Epithelial cell of proximal tubule (primary cell): ENCODE measurements at places on chromosomes 5 and 9.

DNA sequence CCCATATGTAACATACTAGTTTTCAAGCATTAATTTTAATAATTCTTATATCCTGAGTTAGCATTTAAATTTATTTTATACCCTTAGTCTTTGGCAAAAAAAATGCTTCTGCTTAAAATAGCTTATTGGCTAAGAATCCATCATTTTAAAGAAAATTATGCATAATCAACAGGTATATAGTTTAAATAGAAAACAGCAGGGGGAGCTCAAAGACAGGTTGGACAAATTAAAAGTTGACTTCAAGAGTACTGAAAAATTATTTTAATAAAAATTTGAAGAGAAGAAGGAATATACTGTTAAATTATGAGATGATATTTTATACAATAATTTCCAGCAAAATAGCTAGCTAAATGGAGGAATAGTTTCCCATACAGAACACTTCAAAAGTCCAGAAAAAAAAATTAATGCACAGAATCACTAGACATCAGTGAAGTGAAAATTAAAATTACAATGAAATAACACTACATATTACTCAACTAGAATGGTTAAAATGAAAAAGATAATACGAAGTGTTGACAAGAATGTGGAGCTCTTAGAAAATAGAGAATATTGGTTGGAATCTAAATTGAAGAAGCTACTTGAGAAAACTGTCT is 387.1 kb downstream of the PDE4D start:
- no peak for DNase-seq

GRCh38 chr9:93064392-93065134 is 6.1 kb downstream of the SUSD3 start:
- DNase-seq: no peak

DNA sequence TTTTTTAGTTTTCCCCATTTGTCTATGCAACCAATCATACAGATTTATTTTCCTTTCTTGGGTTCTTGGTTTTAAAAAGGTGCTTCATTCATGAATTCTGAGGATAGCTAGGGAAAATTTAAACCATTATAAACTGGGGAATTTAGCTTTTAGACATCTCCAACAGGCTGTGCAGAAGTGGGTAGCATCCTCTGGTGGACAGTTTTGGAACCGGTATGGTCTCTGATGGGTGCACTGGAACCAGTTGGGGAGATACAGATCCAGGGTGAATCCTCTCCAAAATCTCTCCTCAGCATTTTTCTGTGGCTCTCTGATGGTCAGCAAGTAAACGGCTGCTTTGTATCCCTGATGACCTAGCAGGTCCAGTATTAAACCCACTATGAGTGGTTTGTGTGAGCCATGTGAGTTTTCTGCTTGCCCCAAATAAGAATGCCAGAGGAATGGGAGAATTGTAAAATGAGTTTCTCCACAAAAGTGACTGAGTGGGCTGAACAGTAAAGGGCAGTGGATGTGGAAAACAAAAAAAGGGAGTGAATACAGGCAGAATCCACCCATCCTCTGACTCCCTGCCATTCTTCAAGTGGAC is 9.1 kb upstream of the DNAJC25 start:
- no peak for DNase-seq

- no peak for DNase-seq
Measured at GRCh38 chr5:161625673-161626072, 59.8 kb upstream of the GABRA6 start.

DNA sequence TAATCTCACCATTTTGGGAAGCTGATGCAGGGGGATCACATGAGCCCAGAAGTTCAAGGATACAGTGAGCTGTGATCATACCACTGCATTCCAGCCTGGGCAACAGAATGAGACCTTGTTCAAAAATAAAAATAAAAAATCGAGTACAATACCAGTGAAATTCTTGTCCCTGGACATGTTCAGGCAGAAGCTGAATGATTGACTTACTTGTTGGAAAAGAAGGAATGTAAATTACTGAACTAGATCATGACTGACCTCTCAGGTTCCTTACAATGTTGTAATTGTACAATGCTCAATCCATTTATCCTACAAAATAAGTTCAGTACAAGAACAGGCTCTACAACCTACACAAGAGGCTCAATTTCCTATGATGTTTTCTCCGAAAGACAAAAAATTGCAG is 1010.4 kb downstream of the TLE1 start:
- DNase-seq: no peak

- peak; percentile 74 for DNase-seq
Measured at GRCh38 chr5:122772446-122772845, 2.4 kb upstream of the SNX2 start.
